ENCODE measurements at places on chromosomes 6 and 20. TPM values are rescaled to one million over a fixed set of nuclear protein-coding genes. Genes with fewer than 3 reads are reported as not detected.
A peak's percentile ranks its signal among the peaks of the same experiment; 100 is the strongest.

DNA sequence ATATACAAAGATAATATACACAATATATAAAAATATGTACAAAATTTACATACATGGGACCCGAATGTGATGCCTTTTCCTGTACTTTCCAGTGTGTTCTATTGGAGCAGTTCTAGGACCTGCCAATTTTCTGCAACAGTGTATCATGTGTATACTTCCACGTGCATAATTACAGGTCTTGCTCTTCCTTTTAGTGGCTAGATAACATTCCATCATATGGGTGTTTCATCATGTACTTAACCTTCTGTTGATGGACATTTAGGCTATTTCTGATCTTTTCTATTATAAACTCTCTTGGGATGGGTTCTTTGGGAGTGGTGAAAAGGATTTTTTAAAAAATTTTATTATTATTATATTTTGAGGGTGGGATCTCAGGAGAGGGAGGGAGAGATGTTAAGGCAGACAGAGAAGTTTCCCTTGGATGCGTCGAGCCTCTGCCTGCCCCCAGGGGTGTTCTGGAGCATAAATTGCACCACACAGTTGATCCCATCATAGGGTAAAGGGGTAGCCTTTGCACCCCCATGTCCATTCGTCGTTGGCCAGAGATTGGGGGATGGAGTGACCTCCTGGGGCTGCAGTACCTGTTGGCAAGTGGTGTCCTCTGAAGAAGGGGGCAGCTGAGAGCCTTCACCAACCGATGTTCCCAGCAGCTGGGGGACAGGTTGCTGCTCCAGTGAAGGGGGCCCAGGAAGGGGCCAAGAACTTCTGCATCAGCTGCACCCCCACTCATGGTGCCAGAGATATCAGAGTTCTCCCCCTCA is 110.3 kb downstream of the TOX2 start:
- no peak for DNase-seq

TRDN gene
- total RNA-seq, result 0.44 TPM

DNA sequence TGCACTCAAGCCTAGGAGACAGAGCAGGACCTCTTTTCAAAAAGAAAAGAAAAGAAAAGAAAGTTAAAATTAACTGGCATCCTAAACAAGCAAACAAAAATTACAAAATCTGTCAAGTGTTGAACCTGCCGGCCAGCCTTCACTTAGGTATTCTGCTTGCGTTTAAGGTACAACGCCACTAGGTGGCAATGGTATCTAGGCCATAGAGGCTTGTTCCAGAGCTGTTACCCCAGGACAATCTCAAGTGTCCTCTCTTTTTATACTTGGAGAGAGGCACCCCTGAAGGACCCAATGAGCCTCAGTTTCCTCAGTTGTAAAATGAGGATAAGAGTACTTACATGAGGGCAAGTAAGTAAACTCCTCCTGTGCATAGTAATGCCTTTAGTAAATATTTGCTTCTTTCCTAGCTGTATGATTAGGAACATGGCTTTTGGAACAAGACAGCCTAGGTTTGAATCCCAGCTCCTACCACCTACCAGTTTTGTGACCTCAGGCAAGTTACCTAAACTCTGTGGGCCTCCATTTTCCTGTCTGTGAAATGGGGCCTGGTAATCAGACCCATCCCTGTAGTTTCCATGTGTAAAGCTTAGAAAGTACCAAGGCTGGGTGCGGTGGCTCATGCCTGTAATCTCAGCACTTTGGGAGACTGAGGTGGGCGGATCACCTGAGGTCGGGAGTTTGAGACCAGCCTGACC is 5.8 kb upstream of the PACSIN1 start:
- no peak for DNase-seq

GRCh38 chr6:946546-946945 is 253.6 kb upstream of the EXOC2 start:
- DNase-seq, result no peak

- DNase-seq, result no peak
These were observed 216.2 kb downstream of the RFPL4B start for GRCh38 chr6:112563368-112563767.

FAM83D gene
- total RNA-seq, result 1.5 TPM

APCDD1L gene
- 2.3 TPM for total RNA-seq

PROKR2 gene
- not detected for total RNA-seq

GRCh38 chr6:7697820-7698623 is 27.9 kb upstream of the BMP6 start:
- DNase-seq, result no peak

- DNase-seq, result no peak
These were observed 40.4 kb downstream of the TRAM2 start for GRCh38 chr6:52536424-52536916.

GRCh38 chr20:3235666-3236324 is 3.2 kb downstream of the SLC4A11 start:
- DNase-seq, result no peak

DNA sequence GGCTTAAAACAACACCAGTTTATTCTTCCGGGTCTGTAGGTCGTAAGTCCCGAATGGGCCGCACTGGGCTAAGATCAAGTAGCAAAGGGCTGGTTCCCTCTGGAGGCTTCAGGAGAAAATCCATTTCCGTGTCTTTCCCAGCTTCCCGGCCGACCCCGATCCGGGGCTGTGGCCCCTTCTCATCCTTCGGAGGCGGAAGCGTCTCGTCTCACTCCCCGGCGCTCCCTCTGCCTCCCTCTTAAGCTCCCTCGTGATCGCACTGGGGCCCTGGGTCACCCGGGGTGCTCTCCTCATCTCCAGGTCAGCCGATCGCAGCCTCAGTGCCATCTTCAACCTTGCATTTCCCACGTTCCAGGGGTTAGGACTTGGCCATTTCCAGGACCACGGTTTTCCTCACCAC is 199.4 kb downstream of the WDR27 start:
- no peak for DNase-seq

GRCh38 chr6:57116776-57117175 is 26.8 kb downstream of the ZNF451 start:
- DNase-seq, result no peak

DNA sequence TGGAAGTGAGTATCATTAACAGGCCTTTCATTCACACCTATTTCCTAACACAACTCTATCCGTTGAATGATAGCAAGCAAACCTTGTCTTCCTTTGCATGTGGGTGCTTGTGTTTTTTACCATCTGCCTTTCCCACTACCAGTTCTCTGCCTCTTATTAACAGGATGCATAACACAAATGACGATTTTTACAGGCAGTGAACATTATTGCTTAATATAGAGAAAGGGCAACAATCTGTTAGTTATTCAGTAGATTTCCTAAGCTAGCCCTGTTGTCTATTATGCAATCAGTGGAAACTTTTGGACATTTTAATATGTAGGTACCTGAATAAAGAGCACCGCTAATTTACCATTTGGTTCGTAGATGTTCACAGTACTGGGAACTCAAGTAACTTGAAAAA is 348.8 kb upstream of the PLCB4 start:
- DNase-seq, result no peak

DNA sequence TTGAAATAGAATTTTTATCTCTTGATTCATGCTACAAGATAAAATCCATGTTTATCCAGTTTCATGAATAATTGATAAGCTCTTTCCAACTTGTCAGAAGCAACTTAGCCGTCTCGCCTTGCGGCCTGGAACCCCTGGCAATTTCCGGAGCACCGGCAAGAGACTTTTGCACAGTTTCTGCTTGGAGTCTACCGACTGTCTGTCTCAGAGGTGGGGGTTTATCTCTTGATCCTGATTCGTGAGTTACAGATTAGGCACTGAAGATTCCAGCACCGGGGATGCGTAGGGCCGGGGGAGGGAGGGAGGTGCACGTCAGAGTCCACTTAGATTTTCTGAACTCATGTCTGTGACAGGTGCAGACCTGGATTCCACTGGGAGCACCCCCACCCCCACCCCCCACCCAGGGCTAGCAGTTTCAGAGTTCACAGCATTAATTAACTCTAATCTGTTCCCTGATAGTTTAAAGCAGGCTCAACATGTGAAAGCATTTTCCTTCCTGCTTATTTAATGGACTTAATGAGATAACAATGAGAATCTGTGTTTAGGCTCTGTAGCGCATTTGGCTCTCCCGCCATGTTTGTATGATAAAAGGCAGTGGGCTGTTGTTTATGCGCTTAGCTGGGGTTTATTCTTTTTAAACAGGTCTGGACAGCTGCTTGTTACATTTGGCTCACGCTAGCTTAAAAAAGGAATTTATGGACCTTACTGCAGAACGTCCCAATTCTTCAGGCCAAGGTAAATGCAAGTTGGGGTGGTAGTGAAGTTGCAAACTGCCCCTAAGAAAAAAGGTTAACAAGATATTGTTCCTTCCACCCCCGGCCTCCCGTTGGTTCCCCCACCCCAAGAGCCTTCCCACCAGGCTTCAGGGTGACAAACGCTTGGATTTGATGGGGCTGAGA is 8.1 kb upstream of the APCDD1L start:
- peak; percentile 33 for DNase-seq

AKIRIN2 gene
- total RNA-seq, result 38.5 TPM

- DNase-seq, result no peak
These were observed 307.0 kb upstream of the PRDM1 start for GRCh38 chr6:105779110-105779509.

DNA sequence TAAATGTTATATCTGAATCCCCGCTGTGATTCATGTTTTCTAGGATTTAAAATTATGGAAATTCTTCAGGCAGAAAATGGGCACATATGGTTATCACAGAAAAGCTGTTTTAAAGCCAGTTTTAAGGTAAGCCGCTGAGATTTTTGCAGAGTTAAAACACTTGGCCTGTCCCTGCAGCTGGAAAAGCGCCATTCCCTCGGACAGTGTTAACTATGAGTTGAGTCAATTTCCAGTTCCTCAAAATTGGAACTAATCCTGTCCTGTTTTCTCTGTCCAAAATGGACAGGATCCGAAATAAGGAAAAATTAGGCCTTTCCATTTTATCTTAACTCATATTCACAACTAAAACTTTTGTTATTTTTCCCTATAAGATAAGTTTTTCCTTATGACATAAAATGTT is 225.2 kb downstream of the SAMD5 start:
- no peak for DNase-seq

CYP24A1 gene
- total RNA-seq, result 10.4 TPM

- DNase-seq, result no peak
These were observed at the start of gene DEFB112 for GRCh38 chr6:50049829-50050228. DEFB112 (minus strand) TSS chr6:50049929; CDS start chr6:50049869, 60 bp downstream.

RNF144B gene
- total RNA-seq, result 34.0 TPM

- no peak for DNase-seq
These were observed 280.0 kb downstream of the SOX4 start for GRCh38 chr6:21873562-21873961.

GRCh38 chr20:60066438-60066823 is 108.2 kb downstream of the CDH26 start:
- DNase-seq, result no peak

DNA sequence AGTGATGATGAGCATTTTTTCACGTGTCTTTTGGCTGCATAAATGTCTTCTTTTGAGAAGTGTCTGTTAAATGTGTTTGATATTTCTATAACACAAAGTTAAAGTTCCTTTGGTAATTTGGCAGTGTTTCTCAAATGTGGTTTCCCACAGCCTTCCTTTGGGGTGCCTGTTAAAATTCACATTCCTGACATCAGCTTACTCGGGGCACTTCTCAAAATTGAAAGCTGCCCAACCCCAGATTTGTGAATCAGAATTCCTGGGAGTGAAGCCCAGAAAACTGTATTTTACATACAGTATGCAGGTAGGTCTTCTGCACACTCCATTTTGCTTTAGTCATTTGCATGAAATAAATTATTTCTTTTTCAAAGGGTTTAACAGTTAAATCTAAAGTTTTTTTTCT is 207.9 kb downstream of the GMPR start:
- DNase-seq, result no peak

DNA sequence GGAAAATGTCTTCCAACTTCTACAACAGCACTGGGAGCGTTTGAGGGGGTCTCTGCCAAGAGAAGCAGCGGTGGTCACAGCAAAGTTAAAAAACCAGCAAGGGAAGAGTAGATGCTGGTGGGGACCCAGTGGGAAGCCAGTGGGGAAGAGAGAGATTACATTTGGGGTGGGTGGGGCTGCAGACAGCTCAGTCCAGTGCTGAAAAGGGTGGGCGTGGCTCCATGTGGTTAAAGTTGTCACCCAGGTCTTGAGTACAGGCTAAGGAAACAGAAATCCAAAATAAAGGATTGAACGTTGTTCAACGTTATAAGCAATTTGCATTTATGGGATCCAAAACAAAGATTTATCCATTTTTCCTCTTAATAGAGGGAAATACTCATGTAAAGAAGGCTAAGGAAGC is 106.3 kb upstream of the LY86 start:
- no peak for DNase-seq

- DNase-seq, result no peak
These were observed 402.9 kb upstream of the RUNX2 start for GRCh38 chr6:44925100-44925739.

PRPH2 gene
- total RNA-seq, result 0.91 TPM

ASIP gene
- 0.70 TPM for total RNA-seq

BPIFA3 gene
- total RNA-seq, result not detected

- DNase-seq, result no peak
These were observed 54.3 kb upstream of the NFATC2 start for GRCh38 chr20:51596668-51597388.

- DNase-seq, result no peak
These were observed 109.7 kb downstream of the BANF2 start for GRCh38 chr20:17809362-17810061.

SLC24A3 gene
- total RNA-seq, result 17.1 TPM

RIPPLY2 gene
- total RNA-seq, result 0.86 TPM

- DNase-seq, result no peak
These were observed 33.9 kb downstream of the PRDM1 start for GRCh38 chr6:106120006-106120405.

XKR7 gene
- total RNA-seq, result 0.05 TPM

- peak; percentile 94 for DNase-seq
These were observed 2.0 kb upstream of the SLC29A1 start for GRCh38 chr6:44221291-44221960.

- DNase-seq, result no peak
These were observed 10.9 kb upstream of the BPIFB6 start for GRCh38 chr20:33020278-33021161.

DNA sequence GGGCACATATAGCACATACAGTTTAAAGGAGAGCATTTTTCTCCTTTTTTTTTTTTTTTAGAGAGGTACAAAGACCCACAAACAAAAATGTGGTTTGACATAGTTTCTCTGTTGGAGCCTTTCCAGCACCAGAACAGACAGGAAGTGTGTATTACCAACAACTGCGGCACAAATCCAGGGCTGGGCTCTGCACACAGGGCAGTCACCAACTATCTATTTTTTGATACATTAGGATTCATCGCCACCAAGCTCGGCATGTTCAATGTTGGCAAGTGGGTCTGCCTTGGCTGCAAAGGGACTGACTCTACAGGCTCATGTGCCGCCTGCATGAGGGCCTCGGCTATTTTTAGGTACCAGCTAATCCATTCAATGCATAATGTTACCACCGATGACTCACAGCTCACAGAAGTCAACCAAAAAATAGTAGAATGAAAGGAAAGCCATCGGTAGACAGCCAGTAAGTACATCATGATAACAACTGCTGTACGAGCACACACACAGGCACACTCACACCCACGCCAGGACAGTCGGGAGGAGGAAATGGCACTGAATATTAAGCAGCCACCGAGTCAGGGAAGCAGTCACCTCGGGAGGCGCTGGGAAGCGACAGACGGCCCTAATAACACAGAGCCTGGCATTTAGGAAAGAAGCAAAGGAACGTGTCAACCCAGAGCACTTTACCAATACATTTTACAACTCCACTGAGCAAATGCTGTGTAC is 81.6 kb downstream of the GMPR start:
- DNase-seq, result no peak
